Progenitor cell of endocrine pancreas (in vitro differentiated cells): ENCODE measurements at places on chromosomes 3 and 15. TPM values are rescaled to one million over a fixed set of nuclear protein-coding genes. Genes with fewer than 3 reads are reported as not detected.

DNA sequence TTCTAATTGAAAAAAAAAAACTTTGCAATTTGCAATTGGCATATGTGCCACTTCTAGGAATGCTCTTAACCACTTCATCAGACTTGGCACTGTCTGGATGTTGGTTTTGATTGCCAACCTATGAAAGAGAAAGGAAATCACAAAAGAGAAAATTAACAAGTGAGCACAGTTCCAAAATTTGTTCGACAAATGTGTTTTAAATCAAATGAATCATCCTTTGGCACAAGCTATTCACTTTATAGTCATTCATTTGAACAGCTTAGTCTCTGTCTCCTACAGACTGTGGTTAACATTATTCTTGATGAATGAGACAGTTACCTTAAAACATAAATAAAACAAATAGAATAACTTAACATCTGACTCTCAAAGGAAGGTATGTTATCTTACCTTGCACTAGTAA, 265.0 kb downstream of the EPHA3 start:
- DNase-seq, result no peak
- H3K4me1 ChIP-seq, result no peaks in the 10 kb centered on the region
- no peaks in the 10 kb centered on the region for H3K36me3 ChIP-seq
- H3K27me3 ChIP-seq, result no peaks in the 10 kb centered on the region

- no peak overlapping the region for H3K4me3 ChIP-seq
- peaks cover 11% of the 10 kb centered on the region for H3K27me3 ChIP-seq
- no peak for DNase-seq
- no peaks in the 10 kb centered on the region for H3K36me3 ChIP-seq
- H3K4me1 ChIP-seq, result no peaks in the 10 kb centered on the region
Observed at GRCh38 chr15:66007663-66008262, 138.5 kb downstream of the RAB11A start.

DNA sequence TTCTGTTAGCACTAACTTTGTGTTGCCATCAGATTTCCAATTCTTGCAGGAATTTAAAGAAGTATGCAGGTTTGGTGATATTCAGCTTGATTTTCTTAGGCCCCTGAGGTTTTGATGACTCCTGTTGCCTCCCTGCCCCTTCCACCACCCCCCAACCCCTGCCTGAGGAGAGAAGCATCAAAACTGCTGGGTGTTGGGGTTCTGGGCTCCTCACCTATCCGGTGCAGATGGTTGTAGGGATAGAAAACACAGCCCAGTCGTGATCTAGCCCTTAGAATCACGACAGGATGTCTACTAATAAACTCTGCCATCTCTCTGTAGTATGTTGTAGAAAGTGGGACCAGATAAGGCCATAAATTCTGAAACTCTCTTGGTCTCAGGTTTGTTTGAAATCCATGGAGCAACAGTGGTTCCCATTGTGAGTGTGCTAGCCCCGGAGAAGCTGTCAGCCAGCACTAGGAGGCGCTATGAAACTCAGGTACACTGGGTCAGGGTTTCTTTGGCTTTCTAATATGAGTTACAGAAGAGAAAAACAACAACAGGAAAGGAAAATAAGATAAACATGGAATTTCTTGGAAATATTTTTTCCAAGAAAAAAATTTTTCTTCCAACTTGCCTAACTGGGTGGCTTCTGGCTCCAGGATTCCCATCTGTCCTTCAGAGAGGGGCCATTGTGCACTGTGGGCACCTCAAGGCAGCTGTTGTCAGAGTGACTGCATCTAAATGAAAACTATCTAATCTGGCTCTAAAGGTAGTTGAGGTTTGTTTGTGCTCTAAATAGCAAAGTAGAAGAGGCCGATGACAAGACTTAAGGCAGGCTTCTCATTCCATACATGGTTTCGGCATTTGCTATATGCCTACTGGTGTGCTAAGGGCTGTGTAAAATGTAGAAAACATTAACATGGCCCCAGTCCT, 8.7 kb downstream of the SRP14 start:
- no peak for DNase-seq
- no peak overlapping the region for H3K4me3 ChIP-seq
- no peaks in the 10 kb centered on the region for H3K27me3 ChIP-seq
- H3K4me1 ChIP-seq, result no peaks in the 10 kb centered on the region

DNA sequence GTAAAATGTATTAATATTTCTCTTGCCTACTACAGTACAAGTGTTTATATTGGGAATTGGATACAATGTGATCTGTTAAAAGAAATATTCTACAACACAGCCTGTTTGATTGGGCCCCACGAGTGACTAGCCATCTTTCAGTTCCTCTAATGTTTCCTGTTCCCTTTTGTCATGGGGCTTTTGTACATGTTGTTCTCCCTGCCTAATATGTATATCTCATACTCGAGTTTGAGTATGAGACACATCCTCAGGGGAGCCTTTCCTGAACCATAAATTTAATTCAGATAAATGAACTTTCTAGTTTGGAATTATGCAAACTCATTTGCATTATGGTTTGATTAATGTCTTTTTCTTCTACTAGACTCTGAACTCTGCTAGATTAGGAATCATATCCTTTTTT, 65.5 kb downstream of the MEF2A start:
- no peak overlapping the region for H3K4me3 ChIP-seq
- H3K27me3 ChIP-seq, result no peaks in the 10 kb centered on the region
- H3K36me3 ChIP-seq, result peaks cover 37% of the 10 kb centered on the region
- no peak overlapping the region for H3K27ac ChIP-seq

DNA sequence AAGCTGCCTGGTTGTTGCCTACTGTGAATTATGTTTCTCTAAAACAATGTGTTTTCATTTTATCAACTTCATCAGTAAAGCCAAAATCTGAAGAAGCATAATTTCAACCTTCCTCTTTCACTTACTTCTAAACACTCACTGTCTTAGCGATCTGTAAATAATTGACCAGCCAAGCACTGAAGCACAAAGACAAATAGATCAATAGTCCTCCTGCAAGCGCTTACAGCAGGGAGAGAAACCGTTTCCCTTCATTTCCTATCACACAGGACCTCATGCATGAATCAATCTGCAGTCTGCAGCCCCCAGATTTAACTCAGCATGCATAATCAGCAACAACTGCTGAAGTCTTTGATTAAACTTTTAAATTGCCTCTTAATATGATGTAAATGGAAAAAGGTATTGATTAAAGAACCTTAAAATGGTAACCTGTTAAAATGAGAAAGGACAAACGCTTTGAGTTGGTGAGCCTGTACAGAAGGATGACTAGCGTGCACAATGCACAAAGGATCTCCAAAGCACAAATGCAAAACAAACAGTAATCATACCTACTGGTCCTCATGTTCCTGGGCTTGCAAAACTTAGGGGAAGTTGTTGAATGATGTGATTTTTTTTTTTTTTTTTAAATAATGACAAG, 370.2 kb upstream of the ZNF385D start:
- H3K4me3 ChIP-seq, result peak overlapping the region; percentile 39
- no peak for DNase-seq
- H3K27me3 ChIP-seq, result no peaks in the 10 kb centered on the region
- peak overlapping the region; percentile 57 for H3K27ac ChIP-seq
- H3K4me1 ChIP-seq, result peaks cover 23% of the 10 kb centered on the region

GRCh38 chr15:48032911-48033310, 87.9 kb upstream of the SLC24A5 start:
- no peak for DNase-seq
- no peak overlapping the region for H3K27ac ChIP-seq
- H3K4me3 ChIP-seq, result no peak overlapping the region
- peaks cover 14% of the 10 kb centered on the region for H3K4me1 ChIP-seq
- H3K27me3 ChIP-seq, result peaks cover 3% of the 10 kb centered on the region

DNA sequence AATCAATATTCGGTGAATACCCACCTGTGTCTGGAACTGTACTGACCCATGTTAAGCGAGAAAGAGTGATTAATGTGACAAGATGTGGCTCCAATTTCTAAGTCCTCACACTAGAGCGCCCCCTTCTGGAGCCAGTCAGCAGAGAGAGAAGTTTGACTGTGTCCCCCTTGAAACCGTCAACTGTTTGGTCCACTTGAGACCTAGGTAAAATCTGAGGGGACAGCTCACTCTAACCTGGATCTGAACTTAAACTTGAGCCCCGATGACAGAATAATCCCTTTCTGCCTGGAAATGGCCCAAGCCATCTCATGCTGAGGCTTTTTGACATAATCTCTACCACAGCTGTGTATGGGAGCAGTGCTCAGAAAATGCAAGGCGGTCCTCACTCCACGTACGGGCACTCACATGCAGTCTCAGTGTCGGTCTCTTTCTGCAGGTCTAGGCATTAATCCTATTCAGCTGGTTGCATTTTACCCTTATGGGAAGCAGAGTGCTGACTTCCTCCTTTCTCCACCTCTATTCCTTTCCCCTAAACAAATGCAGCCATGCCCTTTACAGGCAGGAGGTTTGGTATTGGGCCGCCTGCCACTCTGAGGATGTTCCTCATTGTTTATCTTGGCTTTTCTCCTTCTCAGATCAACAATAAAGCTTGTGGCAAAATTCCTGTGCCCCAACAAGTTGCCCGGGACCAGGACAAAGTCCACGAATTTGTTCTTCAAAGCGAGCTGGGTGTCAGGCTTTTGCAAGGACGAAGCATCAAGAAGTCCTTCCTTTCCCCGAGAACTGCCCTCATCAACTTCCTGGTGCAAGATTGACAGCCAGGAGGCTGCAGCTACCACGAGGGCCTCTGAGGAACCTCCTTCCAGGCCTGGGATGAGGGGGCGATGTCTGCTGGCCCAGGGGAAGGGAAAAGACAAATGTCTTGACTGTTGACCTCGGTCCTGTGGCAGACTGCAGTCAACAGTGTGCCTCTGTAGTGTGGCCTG, 47.5 kb upstream of the LIMD1 start:
- H3K4me3 ChIP-seq, result no peak overlapping the region
- H3K27me3 ChIP-seq, result no peaks in the 10 kb centered on the region
- no peaks in the 10 kb centered on the region for H3K4me1 ChIP-seq
- peak overlapping the region; percentile 74 for H3K27ac ChIP-seq
- no peak for DNase-seq
- H3K36me3 ChIP-seq, result peaks cover 1% of the 10 kb centered on the region

- H3K4me1 ChIP-seq, result peaks cover 7% of the 10 kb centered on the region
- H3K36me3 ChIP-seq, result no peaks in the 10 kb centered on the region
- DNase-seq, result no peak
- no peak overlapping the region for H3K4me3 ChIP-seq
- no peak overlapping the region for H3K27ac ChIP-seq
Observed at GRCh38 chr3:32607522-32607921, 36.9 kb upstream of the DYNC1LI1 start.

GRCh38 chr3:427128-427527, 230.6 kb downstream of the CHL1 start:
- no peaks in the 10 kb centered on the region for H3K27me3 ChIP-seq
- H3K36me3 ChIP-seq, result no peaks in the 10 kb centered on the region
- no peak overlapping the region for H3K4me3 ChIP-seq
- H3K4me1 ChIP-seq, result no peaks in the 10 kb centered on the region
- H3K27ac ChIP-seq, result no peak overlapping the region
- no peak for DNase-seq

DNA sequence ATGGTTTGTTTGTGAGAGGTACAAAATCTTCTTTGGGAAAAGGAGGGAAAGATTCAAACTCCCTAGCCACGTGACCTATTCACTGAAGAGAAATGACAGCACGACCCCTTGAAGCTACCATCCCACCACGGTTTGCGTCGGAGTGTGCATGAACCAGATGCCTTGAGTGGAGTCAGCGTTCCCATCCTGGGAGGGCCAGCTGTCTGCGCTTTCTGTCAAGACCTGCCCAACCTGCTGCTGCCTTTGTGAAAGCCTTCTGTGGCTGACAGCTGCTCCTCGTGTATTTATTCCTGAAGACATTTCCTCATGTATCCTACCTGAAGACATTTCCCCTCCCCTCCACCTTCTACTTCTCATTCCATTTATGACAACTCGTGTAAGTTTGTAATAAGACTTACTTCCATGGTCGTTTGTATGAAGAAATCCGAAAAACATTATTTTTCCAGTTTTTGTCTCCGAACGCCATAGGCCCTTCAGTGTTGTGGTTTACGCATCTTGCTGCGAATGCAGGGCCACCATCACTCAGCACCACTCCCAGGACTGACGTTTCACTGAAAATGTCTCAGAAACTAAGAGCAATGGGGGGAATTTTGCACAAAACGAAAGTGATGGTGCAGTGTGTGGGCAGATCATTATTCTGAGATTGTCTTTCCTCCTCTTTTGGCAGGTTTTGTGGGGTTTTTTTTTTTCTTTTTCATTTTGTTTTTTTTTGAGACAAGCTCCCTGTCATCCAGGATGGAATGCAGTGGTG, 18.9 kb downstream of the EBLN2 start:
- no peak for DNase-seq
- H3K27ac ChIP-seq, result no peak overlapping the region
- no peaks in the 10 kb centered on the region for H3K4me1 ChIP-seq
- H3K36me3 ChIP-seq, result no peaks in the 10 kb centered on the region

- no peak for DNase-seq
- no peaks in the 10 kb centered on the region for H3K27me3 ChIP-seq
- no peak overlapping the region for H3K27ac ChIP-seq
- H3K36me3 ChIP-seq, result peaks cover 1% of the 10 kb centered on the region
- H3K4me3 ChIP-seq, result no peak overlapping the region
Observed at GRCh38 chr3:176193032-176193730, 1004.1 kb downstream of the TBL1XR1 start.

The COL7A1 gene
- total RNA-seq, result 31.5 and 38.4 TPM in 2 replicates

The IQCF5 gene
- not detected in 2 replicates for total RNA-seq

The ABHD5 gene
- 12.3 and 14.8 TPM in 2 replicates for total RNA-seq

The SYNPR gene
- total RNA-seq, result 13.2 and 13.3 TPM in 2 replicates

The STARD9 gene
- total RNA-seq, result 1.8 and 2.5 TPM in 2 replicates
